ENCODE measurements at places on chromosomes 2 and 18.

DNA sequence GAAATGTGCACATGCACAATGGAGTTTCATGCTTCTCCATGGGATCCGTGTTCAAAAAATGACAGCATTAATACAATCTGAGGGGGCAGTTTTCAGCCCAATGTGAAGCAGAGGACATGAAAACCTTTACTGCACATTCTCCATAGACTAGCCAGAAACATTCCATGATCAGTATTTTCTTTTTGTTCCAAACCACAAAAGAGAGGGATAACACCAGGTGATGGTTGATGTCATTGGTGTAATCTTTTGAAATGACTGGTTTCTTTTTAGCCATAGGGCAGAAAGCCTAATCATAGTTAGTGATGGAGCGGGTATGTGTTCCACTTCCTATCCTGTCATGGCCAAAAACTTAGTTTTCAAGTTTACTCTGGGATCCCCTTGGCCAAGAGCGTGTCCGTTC, 1.8 kb upstream of the KYNU start:
- no peak for DNase-seq

DNA sequence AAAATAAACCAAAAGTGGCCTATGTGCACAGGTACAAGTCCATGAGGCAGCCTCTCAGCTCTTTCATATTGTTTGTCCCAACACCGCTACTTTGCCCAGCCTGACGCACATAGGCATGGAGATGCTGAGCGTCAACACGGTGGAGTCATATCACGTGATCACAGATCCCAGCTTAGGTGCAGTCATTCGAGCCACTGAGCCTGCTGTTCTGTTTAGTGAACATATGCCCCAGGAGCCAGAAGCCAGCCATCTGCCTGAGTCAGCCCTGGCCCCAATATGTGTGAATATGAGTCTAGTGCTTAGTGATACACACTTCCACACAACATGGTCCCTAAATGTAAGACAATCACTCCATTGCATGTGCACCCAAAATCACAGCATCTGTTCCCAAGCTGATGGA, 88.2 kb upstream of the LCLAT1 start:
- DNase-seq = no peak

DNA sequence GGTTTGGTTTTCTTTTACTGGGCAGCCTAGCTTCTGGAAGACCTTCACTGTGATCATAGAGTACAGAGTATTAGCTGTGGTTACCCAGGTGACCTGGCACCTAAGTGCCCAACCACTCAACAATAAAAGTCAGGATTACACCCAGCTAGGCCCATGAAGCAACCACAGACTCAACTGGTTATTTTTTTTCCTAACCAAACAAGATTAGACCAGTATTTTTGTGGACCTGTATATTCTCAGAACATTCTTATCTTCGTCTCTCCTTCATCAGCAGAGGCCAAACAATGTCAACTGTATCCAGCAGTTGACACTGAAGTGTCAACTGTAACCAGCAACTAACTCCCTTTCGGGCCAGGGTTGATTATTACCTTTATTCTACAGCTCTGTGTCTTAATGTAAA, 289.2 kb upstream of the SLC39A10 start:
- DNase-seq = no peak

DNA sequence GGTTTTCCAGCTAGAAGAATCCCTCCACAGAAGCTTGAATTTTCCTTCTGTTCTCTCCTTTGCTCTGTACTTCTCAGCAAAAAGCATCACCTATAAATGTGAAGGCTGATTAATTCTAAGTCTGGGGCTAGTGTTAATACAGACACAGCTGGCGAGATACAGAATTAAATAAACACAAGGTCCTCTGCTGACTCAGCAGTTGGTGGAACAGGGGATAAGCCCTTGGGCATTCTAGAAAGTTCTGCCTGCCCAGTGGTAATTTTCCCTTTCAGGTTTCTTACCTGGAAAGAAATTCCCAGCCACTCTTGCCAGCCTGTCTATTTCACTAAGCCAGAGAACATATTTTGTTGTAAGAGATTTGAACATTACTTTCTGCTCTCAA, 175.3 kb upstream of the MSH6 start:
- no peak for DNase-seq

DNA sequence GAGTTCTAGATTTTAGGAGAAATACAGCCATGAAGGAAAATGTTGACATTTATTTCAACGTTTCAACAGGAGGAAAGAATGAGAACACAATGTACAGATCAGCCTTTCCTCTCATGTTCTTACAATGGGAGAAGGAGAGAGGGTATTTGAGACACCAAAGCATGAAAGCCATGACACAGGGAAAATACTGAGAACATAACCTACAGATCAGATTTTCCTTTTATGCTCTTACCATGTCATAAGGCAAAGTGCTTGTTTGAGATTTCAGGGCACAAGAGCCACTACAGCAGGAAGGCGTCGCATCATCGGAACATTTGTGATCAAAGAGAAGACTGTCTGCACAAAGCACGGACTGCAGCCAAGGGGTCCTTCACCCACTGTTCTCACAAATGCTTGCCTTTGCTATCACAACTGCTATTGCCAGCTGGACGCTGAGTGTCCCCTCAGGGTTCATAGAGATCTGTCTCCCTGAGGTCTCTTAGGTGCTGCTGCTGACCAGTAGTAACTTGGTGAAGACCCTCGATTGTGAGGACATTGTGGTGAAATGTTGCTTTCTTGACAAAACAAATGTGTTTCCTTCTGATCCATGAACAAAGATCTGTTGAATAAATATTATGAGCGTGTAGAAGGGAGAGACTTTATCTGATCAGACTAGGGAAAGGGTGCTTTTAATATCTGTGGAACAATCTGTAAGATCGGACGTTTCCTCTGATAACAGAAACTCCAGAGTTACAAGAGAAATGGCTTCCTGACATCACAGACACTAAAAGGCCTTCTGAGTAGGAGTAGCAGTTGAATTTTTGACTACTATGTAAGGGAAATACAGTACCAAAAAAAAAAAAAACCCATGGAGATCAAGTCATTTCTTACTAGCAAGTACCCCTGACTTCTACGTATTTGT, 6.4 kb upstream of the IL1RL1 start:
- DNase-seq = no peak
